Large intestine (tissue), 12 donors: ENCODE measurements at places on chromosomes 4 and X.

- no peak for DNase-seq
Observed at GRCh38 chr4:80336582-80336981, 1.1 kb downstream of the CFAP299 start.

GRCh38 chr4:127829014-127829413, 46.9 kb downstream of the HSPA4L start:
- DNase-seq: no peak

GRCh38 chrX:134528960-134529359, 69.0 kb downstream of the HPRT1 start:
- DNase-seq: no peak

GRCh38 chr4:89056292-89056952, 563 bp downstream of the FAM13A start:
- DNase-seq: peak; percentile 6

DNA sequence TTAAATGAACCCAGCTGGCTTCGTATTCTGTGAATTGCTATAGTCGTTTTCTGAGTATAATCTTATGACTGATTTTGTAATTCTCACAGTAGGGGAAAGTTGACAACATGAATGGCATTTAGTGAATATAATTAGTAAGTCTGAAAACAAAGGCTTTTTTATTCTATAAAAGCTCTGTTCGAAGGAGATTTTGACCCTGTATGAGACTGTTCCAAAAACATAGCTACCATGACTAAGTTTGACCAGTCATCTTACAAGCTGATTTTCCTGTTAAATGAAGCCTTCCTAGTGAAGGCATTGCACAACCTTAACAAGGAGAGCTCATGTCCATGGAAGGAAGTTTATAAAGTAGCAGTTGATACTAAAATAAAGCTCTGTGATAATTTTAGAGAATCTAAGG, 242.3 kb downstream of the RPA4 start:
- no peak for DNase-seq

GRCh38 chr4:77854431-77855111, 8.1 kb upstream of the MRPL1 start:
- no peak for DNase-seq

DNA sequence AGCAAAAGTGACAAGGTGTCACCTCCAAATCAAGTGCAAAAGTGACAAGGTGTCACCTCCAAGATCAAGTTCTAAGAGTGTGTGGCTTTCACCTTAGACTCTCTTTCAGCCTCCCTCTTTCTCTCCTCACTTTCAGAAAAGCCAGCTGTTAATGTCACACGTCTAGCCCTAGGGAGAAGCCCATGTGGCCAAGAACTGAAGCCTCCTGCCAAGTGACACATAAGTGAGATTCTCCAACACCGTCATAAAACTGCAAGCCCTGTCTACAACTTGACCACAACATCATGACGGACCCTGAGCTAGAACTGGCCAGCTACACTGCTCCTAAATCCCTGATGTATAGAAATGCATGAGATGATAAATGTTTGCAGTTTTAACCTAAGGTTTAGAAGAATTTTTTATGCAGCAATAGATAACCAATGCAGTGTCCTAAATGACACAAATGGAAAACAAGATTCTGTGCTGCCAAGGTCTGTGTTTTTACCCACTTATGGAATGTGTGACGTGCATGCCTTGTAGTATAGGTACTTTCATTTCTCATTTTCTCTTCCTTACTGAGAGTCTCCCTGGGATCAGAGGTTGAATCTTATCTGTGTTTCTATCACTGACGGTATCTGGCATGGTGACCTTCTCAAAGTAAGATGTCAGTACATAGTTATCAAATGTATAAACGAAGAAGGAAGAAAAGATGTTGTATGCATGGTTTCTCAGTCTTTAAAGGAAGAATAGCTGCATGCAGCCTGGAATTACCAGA, 25.0 kb downstream of the NLGN4X start:
- no peak for DNase-seq

DNA sequence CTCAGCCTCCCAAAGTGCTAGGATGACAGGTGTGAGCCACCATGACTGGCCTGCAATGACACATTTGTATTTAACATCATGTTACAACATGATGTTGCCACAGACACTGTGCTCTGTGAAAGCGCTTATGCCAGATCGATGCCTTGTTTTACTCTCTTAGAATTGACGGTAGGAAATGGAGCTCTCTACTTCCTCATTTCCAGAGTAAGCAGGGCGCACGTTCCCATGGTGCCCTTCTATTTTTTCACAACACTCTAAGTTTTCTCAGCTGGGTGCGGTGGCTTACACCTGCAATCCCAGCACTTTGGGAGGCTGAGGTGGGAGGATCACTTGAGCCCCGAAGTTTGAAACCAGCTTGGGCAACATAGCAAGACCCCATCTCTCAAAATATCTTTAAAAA, 60.7 kb upstream of the DHRSX start:
- no peak for DNase-seq

- peak; percentile 14 for DNase-seq
Observed at GRCh38 chr4:48343551-48343950, 2.2 kb downstream of the SLAIN2 start.

- no peak for DNase-seq
Observed at GRCh38 chr4:81758574-81759264, 287.0 kb upstream of the RASGEF1B start.

GRCh38 chr4:67549123-67549522, 3.8 kb upstream of the CENPC start:
- DNase-seq: no peak

GRCh38 chr4:41375561-41375960, 118.8 kb downstream of the UCHL1 start:
- no peak for DNase-seq

DNA sequence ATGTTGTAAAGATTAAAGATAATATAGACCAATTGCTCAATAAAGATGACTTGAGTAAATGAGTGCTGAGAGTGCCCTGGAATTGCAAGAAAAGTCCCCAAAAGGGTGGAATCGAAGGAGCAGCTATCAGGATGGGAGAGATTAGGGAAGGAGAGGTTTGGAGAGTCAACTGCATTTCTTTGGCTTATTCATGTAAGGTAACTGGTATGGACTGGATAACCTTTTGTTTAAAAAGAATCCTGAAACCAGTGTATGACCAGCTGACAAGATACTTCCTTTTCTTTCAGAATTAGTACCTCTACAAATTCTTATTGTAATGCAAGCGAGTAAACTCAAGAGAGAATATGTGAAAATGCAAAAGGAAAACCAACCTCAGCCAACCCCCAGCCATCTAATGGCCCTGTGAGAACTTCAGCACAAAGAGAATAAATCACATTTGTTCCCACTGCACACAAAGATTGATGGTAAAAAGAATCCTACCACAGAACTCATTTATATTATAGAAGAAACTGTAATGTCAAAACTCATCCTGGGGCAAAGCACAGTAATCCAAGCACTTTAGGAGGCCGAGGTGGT, 24.5 kb upstream of the SPP1 start:
- DNase-seq: no peak

- DNase-seq: no peak
Observed at GRCh38 chrX:119667111-119667878, 25.7 kb downstream of the SEPTIN6 start.

DNA sequence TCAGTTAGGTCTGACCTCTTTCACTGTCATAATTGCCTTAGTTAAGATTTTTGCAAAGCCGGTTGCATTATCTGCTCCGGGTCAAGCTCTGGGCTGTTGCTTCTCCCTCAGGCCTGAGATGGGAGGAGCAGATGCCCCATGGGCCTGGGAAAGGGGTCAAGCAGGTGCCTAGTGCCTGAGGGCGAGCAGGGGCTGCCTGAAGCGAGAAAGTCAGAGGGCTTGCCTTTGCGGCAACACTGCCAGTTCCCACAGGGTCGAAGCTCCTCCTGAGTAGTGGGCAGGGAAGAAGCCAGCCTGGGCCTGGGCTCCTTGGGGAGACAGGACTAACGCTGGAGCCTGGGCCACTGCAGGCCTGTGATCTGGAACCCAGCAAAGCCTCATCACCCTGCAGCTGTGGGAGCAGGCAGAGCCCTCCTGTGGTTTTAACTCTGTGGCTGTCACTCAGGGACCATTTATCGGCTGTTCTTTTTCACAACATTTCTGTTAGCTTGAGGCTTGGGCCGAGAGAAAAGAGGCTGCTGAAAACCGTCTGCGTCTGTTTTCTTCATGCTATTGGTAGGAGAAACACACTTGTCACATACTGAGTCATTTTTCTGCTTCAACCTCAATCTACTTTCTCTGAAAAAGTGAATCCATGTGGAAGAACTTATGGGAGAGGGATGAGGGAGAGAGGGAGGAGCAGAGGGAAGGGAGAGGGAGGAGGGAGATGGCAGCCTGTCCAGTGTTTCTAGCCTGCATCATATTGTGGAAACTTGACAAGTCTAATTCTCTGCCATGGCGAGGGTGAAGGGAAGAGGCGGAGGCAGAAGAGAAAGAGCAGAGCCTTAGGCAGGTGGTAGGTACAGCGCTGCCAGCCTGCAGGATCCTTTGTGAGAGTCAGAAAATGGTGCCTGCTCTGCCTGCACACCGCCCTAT, 68.4 kb downstream of the RHOH start:
- no peak for DNase-seq

DNA sequence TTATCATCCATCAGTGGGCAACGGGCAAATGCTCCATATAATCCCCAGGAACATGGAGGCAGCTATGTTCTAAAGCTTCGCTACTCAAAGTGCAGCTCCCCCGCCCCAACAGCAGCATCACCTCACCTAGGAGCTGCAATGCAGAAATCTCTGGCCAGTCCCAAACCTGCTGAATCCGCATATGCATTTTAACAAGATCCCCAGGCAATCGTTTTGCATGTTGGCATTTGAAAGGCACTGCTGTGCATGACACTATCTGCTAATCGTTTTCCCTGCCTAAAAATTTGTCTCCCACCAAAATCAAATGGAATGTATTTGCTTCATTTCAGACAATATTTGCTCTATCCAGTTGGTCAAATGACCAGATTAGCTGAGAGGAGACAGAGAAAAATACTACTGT, 15.2 kb downstream of the ADGRG2 start:
- DNase-seq: no peak

GRCh38 chr4:20576861-20577260, 123.4 kb upstream of the PACRGL start:
- DNase-seq: no peak

DNA sequence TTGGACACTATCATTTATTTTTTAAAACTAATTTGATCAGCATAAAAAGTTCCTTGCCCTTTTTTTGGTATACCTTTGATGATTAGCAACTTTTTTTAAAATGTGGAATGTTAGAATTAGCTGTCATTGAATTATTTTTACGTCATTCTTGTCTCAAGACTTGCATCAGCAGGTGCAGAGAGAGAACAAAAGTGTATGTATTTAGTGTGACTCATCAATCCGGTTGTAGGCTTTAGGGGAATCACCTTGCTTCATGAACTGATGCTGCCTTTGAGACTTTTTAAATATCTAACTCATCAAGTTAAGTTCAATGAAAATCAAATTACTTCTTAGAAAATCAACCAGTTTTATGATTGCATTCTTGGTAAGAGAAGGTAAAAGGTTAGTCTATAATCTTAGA, 125.1 kb downstream of the ARX start:
- DNase-seq: peak; percentile 32

GRCh38 chrX:100750883-100751282, 19.0 kb upstream of the SYTL4 start:
- DNase-seq: no peak

GRCh38 chr4:11698033-11698432, 269.3 kb upstream of the HS3ST1 start:
- no peak for DNase-seq

DNA sequence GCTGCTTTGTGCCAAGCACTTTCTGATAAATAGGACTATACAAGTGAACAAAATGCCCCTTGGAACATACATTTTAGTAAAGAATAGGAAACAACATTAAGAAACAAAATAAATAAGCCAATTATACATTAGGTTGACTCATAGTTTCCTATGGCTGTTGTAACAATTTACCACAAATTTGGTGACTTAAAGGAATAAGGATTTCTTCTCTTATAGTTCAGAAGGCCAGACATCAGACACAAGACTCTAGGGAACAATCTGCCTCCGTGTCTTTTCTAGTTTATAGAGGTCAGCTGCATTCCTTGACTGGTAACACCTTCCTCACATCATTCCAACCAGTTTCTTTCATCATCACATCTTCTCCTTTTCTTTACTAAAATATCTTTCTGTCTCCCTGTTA, 235.9 kb upstream of the PCDH18 start:
- no peak for DNase-seq

- no peak for DNase-seq
Observed at GRCh38 chrX:19122641-19123009, 357 bp upstream of the ADGRG2 start.

- no peak for DNase-seq
Observed at GRCh38 chrX:56788717-56789122, 59.7 kb downstream of the NBDY start.

- no peak for DNase-seq
Observed at GRCh38 chr4:124722071-124722470, 9.5 kb upstream of the ANKRD50 start.

GRCh38 chr4:39855909-39856512, 121.7 kb downstream of the PDS5A start:
- no peak for DNase-seq

GRCh38 chr4:127188847-127189246, 443.9 kb upstream of the INTU start:
- DNase-seq: no peak

DNA sequence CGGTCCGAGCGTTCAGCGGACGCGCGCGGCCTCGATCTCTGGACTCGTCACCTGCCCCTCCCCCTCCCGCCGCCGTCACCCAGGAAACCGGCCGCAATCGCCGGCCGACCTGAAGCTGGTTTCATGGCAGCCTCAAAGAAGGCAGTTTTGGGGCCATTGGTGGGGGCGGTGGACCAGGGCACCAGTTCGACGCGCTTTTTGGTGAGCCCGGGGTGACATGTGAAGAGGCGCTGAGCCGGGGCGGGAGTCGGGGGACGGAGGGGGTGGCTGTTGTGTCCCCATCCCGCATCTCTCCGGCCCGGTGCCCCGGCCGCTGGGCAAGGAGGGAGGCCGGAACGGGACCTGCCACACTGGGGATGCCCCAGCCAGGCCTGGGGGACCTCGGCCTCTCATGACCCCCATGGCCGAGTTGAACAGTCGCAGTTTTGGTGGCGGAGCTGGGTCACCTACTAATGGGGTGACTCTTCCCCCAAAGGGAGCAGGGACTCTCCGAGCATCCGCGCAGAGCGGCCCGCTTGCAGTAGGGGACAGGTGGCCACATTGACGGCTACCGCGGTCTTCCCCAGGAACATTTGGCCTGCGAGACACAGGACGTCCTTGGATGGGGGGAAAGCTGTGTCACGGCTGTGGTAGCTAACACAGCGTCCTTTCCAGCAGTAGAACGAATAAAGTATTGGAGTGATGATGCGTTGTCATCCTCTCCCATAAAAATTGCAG, at the start of gene GK:
Gene GK, plus strand, starts transcription at position 9 of the 717 bp plus-strand sequence. Its CDS starts 115 bp downstream, at position 124.
- DNase-seq: no peak

GRCh38 chrX:10555846-10556245, 64.5 kb downstream of the MID1 start:
- no peak for DNase-seq

GRCh38 chr4:41257906-41258305, 1.2 kb downstream of the UCHL1 start:
- DNase-seq: no peak

GRCh38 chr4:15250021-15250441, 177.8 kb upstream of the C1QTNF7 start:
- no peak for DNase-seq

GRCh38 chr4:180640193-180640592, 1603.0 kb upstream of the TENM3 start:
- DNase-seq: no peak

- no peak for DNase-seq
Observed at GRCh38 chr4:54967289-54967688, 158.1 kb downstream of the KDR start.

- DNase-seq: no peak
Observed at GRCh38 chr4:126018274-126018673, 703.5 kb downstream of the FAT4 start.

- no peak for DNase-seq
Observed at GRCh38 chr4:188175288-188175687, 36.0 kb downstream of the TRIML1 start.
